A549 treated with Hydrocortisone at 1 μM for 4 hours (cell line): ENCODE measurements at places on chromosomes 6 and 20. TPM values are rescaled to one million over a fixed set of nuclear protein-coding genes. Genes with fewer than 3 reads are reported as not detected.

Gene ANKRD66
- not detected in 5 replicates for total RNA-seq

Gene ROS1
- 0.17 to 0.29 TPM (median 0.21 TPM) in 5 replicates for total RNA-seq

Gene AARS2
- 6.2 to 7.6 TPM (median 6.6 TPM) in 5 replicates for total RNA-seq

Gene ULBP1
- total RNA-seq: 0.77 to 0.89 TPM (median 0.83 TPM) in 5 replicates

Gene RTN4IP1
- 9.2 to 11.1 TPM (median 10.4 TPM) in 5 replicates for total RNA-seq

Gene COL11A2
- total RNA-seq: 0.52 to 0.93 TPM (median 0.73 TPM) in 5 replicates

Gene UNC93A
- not detected in 5 replicates for total RNA-seq

Gene SMLR1
- total RNA-seq: not detected in 5 replicates

Gene ADGRB3
- not detected in 5 replicates for total RNA-seq

Gene PSMF1
- total RNA-seq: 213 to 231 TPM (median 218 TPM) in 5 replicates

Gene EPPIN
- total RNA-seq: not detected in 5 replicates

Gene HLA-DRA
- total RNA-seq: not detected in 5 replicates

Gene PPIL6
- 2.9 to 3.8 TPM (median 3.1 TPM) in 5 replicates for total RNA-seq

Gene PACRG
- 0.09 TPM in 1 of 5 replicates, not detected in the others for total RNA-seq

Gene GGTLC1
- not detected in 5 replicates for total RNA-seq

Gene SLC23A2
- 12.5 to 16.8 TPM (median 14.4 TPM) in 5 replicates for total RNA-seq

Gene GMPR
- total RNA-seq: 4.3 to 6.5 TPM (median 5.6 TPM) in 5 replicates

Gene ATP5F1E
- 83.5 to 115 TPM (median 99.6 TPM) in 5 replicates for total RNA-seq

Gene NFS1
- total RNA-seq: 36.9 to 43.5 TPM (median 38.8 TPM) in 5 replicates

Gene IMPG1
- not detected in 5 replicates for total RNA-seq

Gene BPIFA3
- total RNA-seq: not detected in 5 replicates
